ENCODE measurements at places on chromosomes 1 and 21. TPM values are rescaled to one million over a fixed set of nuclear protein-coding genes. Genes with fewer than 3 reads are reported as not detected.

GRCh38 chr21:17650292-17650691 is 37.6 kb upstream of the BTG3 start:
- H3K36me3 ChIP-seq: peaks cover 7% of the 10 kb centered on the region
- DNase-seq: no peak
- no peak overlapping the region for H3K27ac ChIP-seq
- H3K27me3 ChIP-seq: no peaks in the 10 kb centered on the region
- H3K4me3 ChIP-seq: no peak overlapping the region
- H3K4me1 ChIP-seq: peaks cover 4% of the 10 kb centered on the region

- H3K4me1 ChIP-seq: peaks cover 31% of the 10 kb centered on the region
- no peaks in the 10 kb centered on the region for H3K27me3 ChIP-seq
- H3K36me3 ChIP-seq: peaks cover 23% of the 10 kb centered on the region
- H3K27ac ChIP-seq: no peak overlapping the region
- no peak overlapping the region for H3K4me3 ChIP-seq
Measured at GRCh38 chr1:19420606-19421005, 64.7 kb downstream of the CAPZB start.

- peaks cover 54% of the 10 kb centered on the region for H3K4me1 ChIP-seq
- H3K4me3 ChIP-seq: no peak overlapping the region
- H3K27me3 ChIP-seq: no peaks in the 10 kb centered on the region
- DNase-seq: no peak
- peaks cover 33% of the 10 kb centered on the region for H3K36me3 ChIP-seq
Measured at GRCh38 chr21:26041431-26042180, 129.0 kb downstream of the APP start.

GRCh38 chr1:179938752-179939151 is 15.9 kb upstream of the CEP350 start:
- no peaks in the 10 kb centered on the region for H3K27me3 ChIP-seq
- no peaks in the 10 kb centered on the region for H3K4me1 ChIP-seq
- H3K4me3 ChIP-seq: no peak overlapping the region
- no peak for DNase-seq

DNA sequence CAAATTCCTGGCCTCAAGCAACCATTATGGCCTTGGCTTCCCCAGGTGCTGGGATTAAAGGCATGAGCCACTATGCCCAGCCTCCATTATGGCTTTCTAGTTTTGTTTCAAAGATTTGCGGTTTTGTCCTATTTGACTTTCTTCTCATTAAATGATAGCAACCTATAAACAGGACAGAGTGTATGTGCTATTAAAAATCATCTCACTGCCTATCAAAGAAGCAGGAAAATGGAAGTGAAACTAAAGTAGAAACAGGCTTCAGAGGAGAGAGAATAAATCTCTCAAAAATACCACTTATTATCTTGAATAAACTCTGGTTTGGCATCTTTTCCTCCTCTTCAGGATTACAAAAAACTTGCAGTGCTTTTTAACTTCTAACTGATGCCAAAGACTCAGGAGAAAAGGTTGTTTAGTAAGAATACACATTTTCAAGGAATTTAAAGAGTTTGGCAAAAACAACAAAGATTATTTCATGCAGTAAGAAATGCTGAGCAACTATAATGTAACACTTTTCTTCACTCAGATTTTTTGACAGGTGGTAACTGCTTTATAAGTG is 28.7 kb downstream of the ACBD3 start:
- peaks cover 58% of the 10 kb centered on the region for H3K36me3 ChIP-seq
- no peak overlapping the region for H3K27ac ChIP-seq
- no peaks in the 10 kb centered on the region for H3K27me3 ChIP-seq
- no peak for DNase-seq
- no peaks in the 10 kb centered on the region for H3K4me1 ChIP-seq
- H3K4me3 ChIP-seq: no peak overlapping the region

DNA sequence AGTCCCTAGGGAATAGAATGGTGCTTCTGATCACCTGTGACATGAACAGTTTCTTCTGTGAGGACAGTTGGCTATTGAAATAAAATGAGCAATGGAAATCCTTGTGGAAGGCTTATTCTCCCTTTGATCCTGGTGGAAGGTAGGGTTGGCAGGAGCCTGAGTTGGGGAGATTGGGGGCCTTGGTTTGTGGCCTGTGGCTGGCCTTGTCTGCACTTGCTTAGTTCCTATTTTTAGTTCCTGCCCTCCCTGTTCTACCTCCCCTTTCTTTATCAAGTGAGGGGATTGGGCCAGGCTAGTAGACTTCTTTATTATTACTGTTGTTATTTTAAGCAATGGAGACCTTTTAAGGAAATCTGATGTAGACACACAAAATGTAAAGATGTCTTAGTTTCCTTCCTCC is 8.2 kb downstream of the DMRTB1 start:
- H3K27ac ChIP-seq: no peak overlapping the region
- no peak overlapping the region for H3K4me3 ChIP-seq
- H3K36me3 ChIP-seq: no peaks in the 10 kb centered on the region
- DNase-seq: no peak
- H3K27me3 ChIP-seq: peaks cover 30% of the 10 kb centered on the region

- no peak overlapping the region for H3K27ac ChIP-seq
- H3K36me3 ChIP-seq: no peaks in the 10 kb centered on the region
- H3K4me3 ChIP-seq: no peak overlapping the region
Measured at GRCh38 chr1:203364094-203364801, 13.3 kb upstream of the FMOD start.

DNA sequence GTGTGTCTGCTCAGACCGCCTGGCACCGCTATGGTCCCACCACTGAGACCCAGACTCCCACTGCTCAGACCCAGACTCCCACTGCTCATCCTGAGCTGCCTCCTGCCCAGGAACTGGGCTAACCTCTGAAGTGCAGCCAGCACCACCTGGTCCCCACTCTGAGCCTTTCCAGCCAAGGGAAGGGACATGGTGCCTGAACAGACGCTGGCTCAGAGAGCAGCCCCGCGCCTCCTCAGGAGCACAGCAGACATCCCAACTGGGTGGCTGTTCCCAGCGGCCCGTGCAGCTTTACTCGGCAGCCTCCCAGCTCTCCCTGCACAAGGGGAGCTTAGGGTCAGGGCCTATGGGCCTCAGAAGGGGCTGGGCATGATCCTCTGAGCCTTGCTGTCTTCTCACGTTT is 27.8 kb upstream of the CNTN2 start:
- H3K36me3 ChIP-seq: no peaks in the 10 kb centered on the region
- H3K27me3 ChIP-seq: peaks cover 6% of the 10 kb centered on the region
- no peak overlapping the region for H3K27ac ChIP-seq
- DNase-seq: no peak
- H3K4me1 ChIP-seq: peaks cover 32% of the 10 kb centered on the region

DNA sequence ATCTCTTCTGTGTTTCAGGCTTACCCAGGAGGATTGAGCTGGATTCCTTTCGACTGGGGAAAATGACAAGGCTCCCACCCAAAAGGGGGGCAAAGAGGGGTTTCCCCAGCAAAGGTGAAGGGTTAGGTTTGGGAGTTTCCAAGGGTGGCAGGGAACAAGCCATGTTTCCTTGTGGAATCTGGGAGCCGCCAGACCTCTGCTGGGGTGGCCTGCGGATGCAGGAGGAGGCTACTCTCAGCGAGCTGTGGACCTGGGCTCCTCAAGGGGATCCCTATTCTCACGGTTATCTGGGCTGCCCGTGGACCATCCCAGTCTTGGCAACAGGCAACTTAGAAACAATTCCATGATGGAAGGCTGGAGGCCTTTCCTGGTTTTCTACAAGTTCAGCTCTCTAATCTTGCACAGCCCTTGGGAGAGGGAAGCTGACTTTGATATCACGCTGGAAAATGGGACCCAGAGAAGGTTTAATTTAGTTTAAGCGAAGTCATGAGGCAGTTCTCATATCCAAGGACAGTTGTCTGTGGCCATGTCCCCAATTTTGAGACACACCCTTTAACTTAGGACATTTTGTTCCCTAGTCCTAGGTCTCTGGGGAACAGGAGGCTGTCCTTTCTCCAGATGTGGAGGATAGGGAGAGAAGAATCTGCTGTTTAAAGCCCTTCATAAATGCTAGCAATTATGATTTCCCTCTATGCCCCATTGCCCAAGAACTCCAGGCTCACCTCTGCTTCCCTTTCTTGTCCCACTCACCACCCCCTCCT is 24.7 kb upstream of the STUM start:
- peaks cover 20% of the 10 kb centered on the region for H3K27me3 ChIP-seq
- no peak overlapping the region for H3K4me3 ChIP-seq
- no peak overlapping the region for H3K27ac ChIP-seq
- no peak for DNase-seq
- peaks cover 28% of the 10 kb centered on the region for H3K4me1 ChIP-seq

KRTAP12-2 gene
- total RNA-seq: 0.25 TPM

BATF3 gene
- 6.1 TPM for total RNA-seq

LAMC2 gene
- total RNA-seq: 7.9 TPM

KRTAP7-1 gene
- not detected for total RNA-seq

SLC2A5 gene
- 0.04 TPM for total RNA-seq

ADGRB2 gene
- 30.1 TPM for total RNA-seq

CDC73 gene
- 57.1 TPM for total RNA-seq

SERPINC1 gene
- total RNA-seq: 1.0 TPM

NBPF15 gene
- 16.3 TPM for total RNA-seq
